ENCODE measurements at places on chromosomes 6 and 20.

- no peak for DNase-seq
Observed at GRCh38 chr20:35954907-35955251, 577 bp upstream of the SCAND1 start.

GRCh38 chr6:31308845-31309175 is 36.9 kb upstream of the HLA-C start:
- no peak for DNase-seq

DNA sequence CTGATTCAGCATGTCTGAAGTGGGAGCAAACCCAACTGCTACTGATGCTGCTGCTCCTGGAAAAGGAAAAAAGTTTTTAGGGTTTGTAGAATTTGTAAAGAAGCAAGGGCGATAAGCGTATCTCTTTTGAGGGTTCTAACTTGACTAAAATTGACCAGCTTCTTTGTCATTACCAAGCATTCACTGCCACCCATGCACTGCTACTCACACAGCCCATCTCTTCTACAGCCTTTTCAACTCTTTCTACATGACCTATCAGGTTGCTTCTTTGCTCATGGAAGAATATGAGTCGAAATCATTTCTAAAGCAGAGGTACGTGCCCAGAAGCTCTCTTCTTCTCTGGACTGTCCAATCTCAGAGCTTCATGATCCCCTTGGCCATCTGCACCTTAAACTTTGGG is 570.9 kb downstream of the EPHA7 start:
- no peak for DNase-seq

DNA sequence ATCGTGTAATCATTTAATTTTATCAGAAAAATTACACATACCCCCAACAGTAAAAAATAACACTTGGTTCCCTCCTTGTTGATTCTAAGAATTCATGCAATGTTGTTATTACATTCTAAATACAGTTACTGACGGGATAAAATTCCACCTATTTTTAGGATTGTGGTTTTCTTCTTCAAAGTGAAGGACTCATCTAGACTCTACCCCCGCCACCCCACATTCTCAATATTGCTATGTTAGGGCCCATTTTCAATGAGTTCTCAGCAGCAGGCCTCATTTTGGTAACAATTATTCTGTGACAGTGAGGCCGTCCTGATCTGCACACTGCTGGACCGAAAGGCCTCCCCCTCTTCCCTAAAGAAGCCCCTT is 43.5 kb downstream of the PREX1 start:
- no peak for DNase-seq

DNA sequence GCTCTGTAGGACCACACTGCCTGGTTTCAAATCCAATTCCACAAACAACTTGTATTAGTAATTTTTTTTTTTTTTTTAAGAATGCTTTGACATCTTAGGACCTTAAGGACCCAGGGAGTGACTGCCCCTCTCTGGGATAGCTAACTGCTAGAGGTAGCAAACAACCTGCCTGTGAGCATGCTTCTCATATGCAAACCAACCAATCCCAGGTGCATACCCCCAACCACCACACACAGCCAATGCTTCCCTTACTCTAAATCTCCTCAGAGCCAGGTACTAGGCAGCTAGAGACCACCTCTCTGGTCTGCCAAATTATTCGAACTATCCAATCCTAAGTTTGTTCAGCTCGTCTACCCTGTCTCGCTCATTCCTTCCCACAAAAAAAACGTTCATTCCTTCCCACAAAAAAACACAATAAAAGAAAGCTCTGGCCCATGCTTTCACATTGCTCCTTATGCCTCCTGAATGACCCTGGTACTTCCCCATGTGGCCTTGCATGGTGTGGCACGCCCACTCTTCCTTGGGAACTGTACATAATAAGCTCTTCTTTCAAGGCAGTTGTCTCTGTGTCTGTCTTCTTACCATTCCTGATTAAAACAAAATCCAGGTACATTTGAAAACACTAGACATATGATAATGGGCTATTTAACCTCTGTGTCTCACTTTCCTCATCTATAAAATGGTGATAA is 6.4 kb downstream of the SERAC1 start:
- no peak for DNase-seq

GRCh38 chr6:105831311-105832097 is 254.6 kb upstream of the PRDM1 start:
- no peak for DNase-seq

GRCh38 chr6:17457405-17457804 is 64.0 kb downstream of the CAP2 start:
- no peak for DNase-seq

GRCh38 chr6:135909737-135910387 is 58.4 kb downstream of the PDE7B start:
- no peak for DNase-seq

- no peak for DNase-seq
Observed at GRCh38 chr6:4563156-4563555, 213.0 kb upstream of the CDYL start.

- DNase-seq = peak; percentile 35
Observed at GRCh38 chr20:55880361-55880760, 125.0 kb downstream of the CBLN4 start.

- no peak for DNase-seq
Observed at GRCh38 chr20:48766961-48767960, 60.5 kb downstream of the PREX1 start.

DNA sequence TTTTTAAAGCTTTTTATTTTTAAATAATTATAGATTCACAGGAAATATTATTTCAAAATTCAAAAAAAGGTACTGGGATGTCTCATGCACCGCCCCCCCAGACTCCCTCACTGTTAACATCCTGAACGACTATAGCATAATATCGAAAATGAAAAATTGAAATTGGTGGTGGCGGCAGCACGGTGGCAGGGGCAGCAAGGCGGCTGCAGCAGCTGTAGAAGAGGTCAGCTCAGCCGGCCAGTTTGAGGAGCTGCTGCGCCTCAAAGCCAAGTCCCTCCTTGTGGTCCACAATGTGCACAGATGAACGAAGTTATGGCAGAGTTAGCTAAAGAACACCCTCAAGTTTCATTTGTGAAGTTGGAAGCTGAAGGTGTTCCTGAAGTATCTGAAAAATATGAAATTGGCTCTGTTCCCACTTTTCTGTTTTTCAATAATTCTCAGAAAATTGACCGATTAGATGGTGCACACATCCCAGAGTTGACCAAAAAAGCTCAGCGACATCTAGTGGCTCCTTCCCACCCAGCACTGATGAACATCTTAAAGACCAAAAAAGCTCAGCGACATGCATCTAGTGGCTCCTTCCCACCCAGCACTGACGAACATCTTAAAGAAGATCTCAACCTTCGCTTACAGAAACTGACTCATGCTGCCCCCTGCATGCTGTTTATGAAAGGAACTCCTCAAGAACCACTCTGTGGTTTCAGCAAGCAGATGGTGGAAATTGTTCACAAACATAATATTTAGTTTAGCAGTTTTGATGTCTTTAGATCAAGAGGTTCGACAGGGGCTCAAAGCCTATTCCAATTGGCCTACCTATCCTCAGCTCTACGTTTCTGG is 100.8 kb downstream of the FAM217A start:
- no peak for DNase-seq

DNA sequence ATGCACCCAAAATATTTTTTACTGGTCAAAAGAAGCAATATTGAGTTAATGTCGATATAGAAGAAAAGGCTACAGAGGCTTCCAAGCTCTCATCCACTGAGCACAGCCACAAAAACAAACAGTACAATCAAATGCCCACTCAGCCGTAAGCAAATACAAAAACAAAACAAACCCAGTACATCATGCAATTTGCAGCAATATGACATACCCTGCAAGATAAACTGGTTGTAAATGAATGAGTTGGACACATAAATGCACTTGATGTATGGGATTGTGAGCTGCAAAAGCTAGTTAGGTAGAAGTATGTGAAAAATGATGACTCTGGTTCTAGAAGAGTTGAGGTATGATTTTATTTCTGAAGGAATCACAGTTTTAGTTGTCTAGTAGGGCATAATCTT is 83.9 kb downstream of the SESN1 start:
- no peak for DNase-seq

DNA sequence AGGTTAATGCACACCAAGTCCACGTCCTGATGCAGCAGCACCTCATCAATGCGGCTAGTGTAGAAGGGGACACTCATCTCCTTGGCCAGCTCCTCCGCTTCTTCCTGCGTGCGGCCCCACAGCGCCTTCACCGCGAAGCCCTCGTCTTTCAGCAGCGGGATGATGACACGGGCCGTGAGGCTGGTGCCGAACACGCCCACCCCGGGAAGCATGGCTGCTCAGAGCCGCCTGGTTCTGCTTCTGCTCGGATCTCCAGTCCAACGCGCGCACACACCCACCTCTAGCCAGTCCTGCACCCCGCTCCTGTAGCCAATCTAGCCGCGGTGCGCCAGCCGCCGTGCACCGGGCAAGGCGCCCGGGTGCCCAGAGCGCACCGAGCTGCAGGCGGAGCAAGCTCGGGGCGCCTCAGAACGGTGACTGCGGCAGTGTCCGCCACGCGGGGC is 700 bp downstream of the GFOD1 start:
- peak; percentile 82 for DNase-seq

DNA sequence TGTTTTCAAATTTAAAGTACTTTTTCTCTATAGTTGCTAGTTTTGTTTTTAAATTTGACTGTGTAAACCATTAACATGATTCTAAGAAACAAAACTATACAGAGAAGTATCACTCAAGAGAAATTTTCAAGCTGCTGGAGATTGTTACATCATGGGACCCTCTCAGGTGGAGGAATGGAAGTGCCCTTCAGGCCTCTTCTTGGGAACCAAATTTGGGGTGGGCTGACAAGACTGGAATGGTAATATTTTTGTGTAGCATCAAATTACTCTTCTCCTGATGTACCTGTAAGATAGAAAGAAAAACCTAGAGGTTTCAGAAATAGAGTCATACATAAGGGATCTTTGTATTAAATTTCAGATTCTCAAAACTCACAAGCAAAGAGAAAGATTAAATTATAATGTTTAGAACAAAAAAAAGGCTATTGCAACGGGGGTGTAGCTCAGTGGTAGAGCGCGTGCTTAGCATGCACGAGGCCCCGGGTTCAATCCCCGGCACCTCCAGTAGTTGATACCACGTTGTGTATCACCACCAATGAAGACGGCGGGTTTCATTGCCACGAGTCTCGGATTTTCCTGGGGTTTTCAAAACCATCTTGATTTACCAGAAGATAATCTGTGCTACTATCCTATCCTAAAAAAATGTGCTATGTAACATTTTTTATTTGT is 193.7 kb downstream of the GPX5 start:
- no peak for DNase-seq

GRCh38 chr6:168096271-168096764 is 17.3 kb upstream of the FRMD1 start:
- DNase-seq = peak; percentile 41
